ENCODE measurements at places on chromosomes 1 and 21. TPM values are rescaled to one million over a fixed set of nuclear protein-coding genes. Genes with fewer than 3 reads are reported as not detected.

GRCh38 chr1:95903060-95903459, 669.0 kb downstream of the RWDD3 start:
- H3K27me3 ChIP-seq = no peaks in the 10 kb centered on the region
- no peak overlapping the region for H3K27ac ChIP-seq
- no peaks in the 10 kb centered on the region for H3K36me3 ChIP-seq
- no peak overlapping the region for H3K4me3 ChIP-seq

The ACTA1 gene
- not detected for total RNA-seq

The TPRG1L gene
- 37.7 TPM for total RNA-seq

- DNase-seq = no peak
- H3K4me1 ChIP-seq = peaks cover 2% of the 10 kb centered on the region
- H3K27me3 ChIP-seq = no peaks in the 10 kb centered on the region
- H3K4me3 ChIP-seq = no peak overlapping the region
- no peaks in the 10 kb centered on the region for H3K36me3 ChIP-seq
Measured at GRCh38 chr1:32142446-32143301, 34.8 kb downstream of the KPNA6 start.

The DCLRE1B gene
- total RNA-seq = 5.6 TPM

- H3K27me3 ChIP-seq = no peaks in the 10 kb centered on the region
- H3K36me3 ChIP-seq = peaks cover 21% of the 10 kb centered on the region
- no peak for DNase-seq
- H3K4me3 ChIP-seq = no peak overlapping the region
Measured at GRCh38 chr1:226646026-226646869, 92.8 kb downstream of the ITPKB start.

- H3K4me1 ChIP-seq = no peaks in the 10 kb centered on the region
- no peak overlapping the region for H3K27ac ChIP-seq
- H3K27me3 ChIP-seq = no peaks in the 10 kb centered on the region
- no peak overlapping the region for H3K4me3 ChIP-seq
- H3K36me3 ChIP-seq = no peaks in the 10 kb centered on the region
- DNase-seq = no peak
Measured at GRCh38 chr1:210687582-210688279, 359.0 kb downstream of the HHAT start.

DNA sequence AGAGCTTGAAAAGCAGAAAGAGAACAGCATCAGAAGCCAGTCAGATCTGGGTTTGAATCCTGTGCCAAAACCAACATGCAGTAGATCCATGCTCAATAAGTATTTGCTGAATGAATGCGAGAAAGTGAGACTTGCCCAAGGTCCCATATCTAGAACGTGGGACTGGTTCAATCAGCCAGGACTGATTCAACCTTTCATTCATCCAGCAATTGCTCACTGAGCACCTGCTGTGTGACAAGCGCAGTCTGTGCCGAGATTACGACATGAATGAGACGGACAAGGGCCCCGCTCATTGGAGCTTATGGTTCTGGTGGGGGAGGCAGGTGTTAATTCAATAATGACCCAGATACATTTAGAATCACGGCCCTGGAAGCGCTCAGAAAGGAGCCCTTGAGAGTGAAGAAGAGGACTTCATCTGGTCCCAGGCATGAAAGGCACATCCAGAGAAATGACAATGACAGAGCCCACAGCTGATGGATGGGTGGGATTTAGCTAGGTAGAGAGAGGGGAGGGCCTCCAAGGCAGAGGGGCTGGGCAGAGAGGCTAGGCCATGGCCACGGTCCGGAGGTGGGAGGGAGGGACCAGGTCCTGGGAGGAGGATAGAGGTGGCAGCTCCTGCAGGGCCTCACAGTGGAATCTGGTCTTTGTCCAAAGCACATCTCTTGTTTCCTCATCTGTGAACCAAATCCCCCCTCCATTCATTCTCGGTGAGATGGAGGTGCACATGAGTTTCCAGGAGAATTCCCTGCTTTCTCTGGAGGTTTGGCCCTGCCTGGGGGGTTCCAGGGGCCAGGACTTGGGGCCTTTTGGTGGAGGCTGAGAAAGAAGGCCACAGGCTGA, 4.2 kb upstream of the FAM131C start:
- H3K27ac ChIP-seq = no peak overlapping the region
- H3K36me3 ChIP-seq = no peaks in the 10 kb centered on the region
- no peak for DNase-seq
- H3K4me3 ChIP-seq = no peak overlapping the region

GRCh38 chr21:36551731-36552433, 72.0 kb upstream of the CLDN14 start:
- no peaks in the 10 kb centered on the region for H3K4me1 ChIP-seq
- no peak overlapping the region for H3K27ac ChIP-seq
- H3K4me3 ChIP-seq = no peak overlapping the region
- H3K27me3 ChIP-seq = no peaks in the 10 kb centered on the region
